Sigmoid colon (tissue), 7 donors: ENCODE measurements at places on chromosomes 1 and 21. TPM values are rescaled to one million over a fixed set of nuclear protein-coding genes. Genes with fewer than 3 reads are reported as not detected.

TCHH gene
- not detected for total RNA-seq

NHLH1 gene
- under 0.01 TPM for total RNA-seq

SLC5A9 gene
- total RNA-seq = not detected

PGBD5 gene
- 0.16 TPM for total RNA-seq
